Ascending aorta (tissue), 2 donors: ENCODE measurements at places on chromosomes 5 and 9. TPM values are rescaled to one million over a fixed set of nuclear protein-coding genes. Genes with fewer than 3 reads are reported as not detected.
A peak's percentile ranks its signal among the peaks of the same experiment; 100 is the strongest.

Gene CYLC2
- not detected for total RNA-seq

Gene SCAI
- total RNA-seq: 2.4 TPM

DNA sequence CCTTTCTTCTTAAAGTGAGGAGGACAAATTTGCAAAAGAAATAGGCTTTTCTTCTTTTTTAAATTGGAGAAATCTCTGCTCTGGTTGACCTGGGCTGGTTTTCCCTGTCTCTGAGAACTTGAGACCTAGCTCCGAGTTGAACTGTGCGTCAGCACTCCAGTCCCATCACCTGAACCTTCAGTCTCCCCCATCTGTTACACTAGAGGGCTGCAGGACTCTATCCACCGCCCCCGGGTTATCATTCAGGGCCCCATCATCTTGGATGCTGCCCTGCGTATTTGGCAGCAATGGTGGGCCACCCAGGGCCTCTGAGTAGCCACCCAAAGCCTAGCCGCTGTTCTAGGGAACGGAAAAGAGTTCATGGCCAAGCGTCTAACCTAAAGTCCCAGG is 2.5 kb downstream of the FOXE1 start:
- H3K27me3 ChIP-seq: peaks cover 31% of the 10 kb centered on the region
- peaks cover 2% of the 10 kb centered on the region for H3K4me1 ChIP-seq
- no peak overlapping the region for H3K27ac ChIP-seq
- no peak for DNase-seq
- no peaks in the 10 kb centered on the region for H3K36me3 ChIP-seq
- no peak overlapping the region for H3K4me3 ChIP-seq

- peak overlapping the region; percentile 72 for H3K4me3 ChIP-seq
- H3K36me3 ChIP-seq: no peaks in the 10 kb centered on the region
- DNase-seq: no peak
- H3K4me1 ChIP-seq: no peaks in the 10 kb centered on the region
- no peaks in the 10 kb centered on the region for H3K27me3 ChIP-seq
Observed at GRCh38 chr5:111755942-111756381, 1.0 kb downstream of the NREP start.

GRCh38 chr9:90180381-90180780 is 462.2 kb downstream of the DIRAS2 start:
- H3K27ac ChIP-seq: no peak overlapping the region
- H3K4me1 ChIP-seq: no peaks in the 10 kb centered on the region
- H3K36me3 ChIP-seq: no peaks in the 10 kb centered on the region
- no peaks in the 10 kb centered on the region for H3K27me3 ChIP-seq
- H3K4me3 ChIP-seq: no peak overlapping the region
- no peak for DNase-seq

DNA sequence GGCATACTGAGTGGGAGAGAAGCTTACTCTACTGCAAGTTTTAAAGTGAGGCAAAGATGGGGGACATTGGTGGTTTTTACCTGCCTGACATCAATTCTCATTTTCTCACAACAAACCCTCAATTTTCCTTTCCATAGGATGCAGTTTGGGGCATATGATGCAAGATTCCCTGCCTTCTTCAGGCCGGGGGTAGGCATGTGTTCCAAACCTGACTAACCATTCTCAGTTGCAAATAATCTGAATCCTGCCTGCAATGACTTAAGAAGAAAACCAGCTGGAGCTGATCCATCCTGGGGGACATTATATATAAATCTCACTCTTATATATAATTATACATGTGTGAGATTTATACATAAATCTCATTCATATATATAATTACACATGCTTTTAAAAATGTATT is 223.6 kb upstream of the EFNA5 start:
- H3K27ac ChIP-seq: peak overlapping the region; percentile 8
- H3K36me3 ChIP-seq: no peaks in the 10 kb centered on the region
- peaks cover 3% of the 10 kb centered on the region for H3K4me1 ChIP-seq
- H3K27me3 ChIP-seq: no peaks in the 10 kb centered on the region
- no peak for DNase-seq
- H3K4me3 ChIP-seq: no peak overlapping the region

- H3K4me3 ChIP-seq: no peak overlapping the region
- no peaks in the 10 kb centered on the region for H3K27me3 ChIP-seq
- no peaks in the 10 kb centered on the region for H3K36me3 ChIP-seq
- H3K4me1 ChIP-seq: no peaks in the 10 kb centered on the region
- no peak for DNase-seq
Observed at GRCh38 chr5:68542207-68542606, 326.7 kb downstream of the PIK3R1 start.

DNA sequence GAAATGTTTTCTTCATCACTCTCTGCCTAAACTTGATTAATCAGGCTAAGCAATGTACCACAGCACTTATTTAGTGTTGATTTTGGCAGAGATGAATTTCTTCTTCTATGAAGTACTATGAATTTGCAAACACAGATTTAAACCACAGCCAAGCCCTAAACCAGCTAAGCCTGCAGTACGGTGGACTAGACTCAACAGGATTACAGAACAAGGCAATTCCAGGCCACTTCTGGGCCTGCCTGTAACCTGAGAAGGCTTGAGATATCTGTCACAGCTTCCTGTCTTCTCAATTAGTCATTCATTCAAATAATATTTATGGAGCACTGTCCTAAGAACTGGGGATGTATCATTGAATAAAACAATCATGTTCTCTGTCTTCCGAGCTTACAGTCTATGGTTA is 32.4 kb upstream of the CAST start:
- H3K27me3 ChIP-seq: no peaks in the 10 kb centered on the region
- no peak overlapping the region for H3K4me3 ChIP-seq
- H3K36me3 ChIP-seq: no peaks in the 10 kb centered on the region
- no peak overlapping the region for H3K27ac ChIP-seq

DNA sequence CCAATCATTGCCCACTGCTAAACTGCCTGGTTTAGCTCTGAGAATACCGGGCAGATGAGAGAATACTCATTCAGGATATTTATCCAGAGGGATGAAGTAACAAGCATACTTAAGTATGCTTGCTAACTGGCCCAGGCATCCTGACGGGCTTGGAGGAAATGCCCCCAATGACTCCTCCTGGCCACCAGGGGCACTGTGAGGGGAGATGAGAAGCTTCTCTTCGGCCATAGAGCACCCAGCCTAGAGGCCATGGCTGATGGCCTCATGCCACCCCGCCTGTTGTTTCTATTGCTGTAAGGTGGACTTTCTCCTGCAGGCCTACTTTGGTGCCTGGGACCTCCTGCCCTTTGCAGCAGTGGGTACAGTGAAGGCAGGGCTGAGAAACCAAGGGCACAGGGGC is 134.5 kb upstream of the FSTL4 start:
- H3K27me3 ChIP-seq: no peaks in the 10 kb centered on the region
- no peak for DNase-seq
- H3K4me1 ChIP-seq: no peaks in the 10 kb centered on the region
- no peaks in the 10 kb centered on the region for H3K36me3 ChIP-seq
